CD4-positive, alpha-beta T cell treated with Interleukin-21 for 1 hour (primary cell): ENCODE measurements at places on chromosomes 4 and X.

GRCh38 chrX:78123190-78123589 is 16.3 kb downstream of the TAF9B start:
- DNase-seq: no peak

GRCh38 chrX:100935767-100936166 is 7.0 kb upstream of the XKRX start:
- DNase-seq: no peak

DNA sequence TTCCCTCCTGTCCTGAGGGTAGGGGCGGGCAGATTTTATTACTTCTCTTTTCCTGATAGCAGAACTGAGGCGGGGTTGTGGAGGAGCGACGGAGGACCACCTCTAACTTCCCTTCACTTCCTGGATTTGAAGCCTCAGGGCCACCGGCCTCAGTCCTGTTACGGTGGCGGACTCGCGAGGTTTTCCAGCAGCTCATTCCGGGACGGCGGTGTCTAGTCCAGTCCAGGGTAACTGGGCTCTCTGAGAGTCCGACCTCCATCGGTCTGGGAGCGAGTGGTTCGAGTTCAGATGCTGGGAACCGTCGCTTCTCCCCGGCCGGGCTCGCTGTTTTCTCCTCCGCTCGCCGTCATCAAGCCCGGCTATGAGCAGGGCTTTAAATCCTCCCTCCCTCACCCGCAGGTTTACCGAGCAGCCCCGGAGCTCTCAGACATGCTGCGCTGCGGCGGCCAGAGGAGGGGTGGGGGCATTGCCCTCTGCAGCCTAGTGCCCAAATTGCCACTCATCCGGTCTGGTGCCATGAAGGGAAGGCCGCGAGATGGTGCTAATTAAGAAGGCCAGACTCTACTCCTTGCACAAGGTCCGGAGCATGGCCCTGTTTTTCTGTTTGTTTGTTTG is 23.3 kb downstream of the HAND2 start:
- no peak for DNase-seq

GRCh38 chr4:184343502-184344177 is 126.0 kb upstream of the ENPP6 start:
- DNase-seq: peak; percentile 53

DNA sequence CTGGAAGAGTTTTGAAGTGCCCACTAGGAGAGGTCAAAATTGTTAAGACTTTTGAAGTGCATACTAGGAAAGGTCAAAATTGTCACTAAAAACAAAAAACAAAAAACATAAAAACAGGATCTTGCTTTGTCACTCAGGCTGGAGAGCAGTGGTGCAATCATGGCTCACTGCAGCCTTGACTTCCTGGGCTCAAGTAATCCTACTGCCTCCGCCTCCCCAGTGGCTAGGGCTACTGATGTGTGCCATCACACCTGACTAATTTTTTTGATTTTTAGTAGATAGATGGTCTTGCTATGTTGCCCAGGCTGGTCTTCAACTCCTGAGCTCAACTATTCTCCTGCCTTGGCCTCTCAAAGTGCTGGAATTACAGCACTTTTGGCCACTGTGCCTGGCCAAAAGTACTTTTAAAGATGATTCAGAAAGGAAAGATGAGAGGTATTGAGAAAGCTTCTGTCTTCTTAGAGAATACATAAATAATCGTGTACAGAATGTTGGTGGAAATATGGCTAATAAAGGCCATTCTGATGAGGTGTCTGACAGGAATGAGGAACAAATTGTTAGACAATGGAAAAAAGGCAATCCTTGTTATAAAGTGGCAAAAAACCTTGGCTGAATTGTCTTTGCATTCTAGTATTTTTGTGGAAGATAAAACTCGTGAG is 43.3 kb upstream of the STX18 start:
- no peak for DNase-seq

GRCh38 chr4:114964026-114964425 is 149.4 kb downstream of the NDST4 start:
- DNase-seq: no peak

DNA sequence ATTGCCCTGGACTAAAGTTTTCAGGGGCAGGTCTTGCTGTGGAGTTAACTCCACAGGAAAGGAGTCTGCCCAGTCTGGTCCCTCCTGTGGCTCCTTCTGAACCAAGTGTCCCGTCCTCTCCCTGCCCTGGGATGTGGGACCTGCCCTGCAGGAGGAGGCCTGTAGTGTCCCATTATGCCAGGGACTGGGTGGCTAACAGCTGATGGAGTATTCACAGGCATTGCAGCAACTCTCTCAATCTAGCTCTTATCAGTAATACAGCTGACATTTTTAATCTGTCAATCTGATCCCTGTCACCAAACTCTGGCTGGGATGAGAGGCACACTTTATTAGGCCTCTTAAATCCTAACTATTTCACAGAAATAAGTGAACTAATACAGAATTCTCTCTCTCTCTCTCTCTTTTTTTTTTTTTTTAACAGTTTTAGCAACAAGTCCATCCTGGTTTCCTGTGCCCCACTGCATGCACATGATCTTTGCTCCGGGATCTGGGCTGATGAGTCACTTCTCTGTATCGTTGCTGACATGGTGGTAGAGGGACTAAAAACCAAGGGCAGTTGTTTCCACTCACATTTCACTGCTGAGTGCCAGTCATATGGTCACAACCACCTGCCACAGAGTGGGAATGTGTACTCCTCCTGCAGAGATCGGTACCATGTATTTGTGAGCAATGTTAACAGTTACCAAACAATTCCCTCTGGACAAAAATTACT is 39.1 kb downstream of the HAND2 start:
- DNase-seq: no peak

GRCh38 chr4:8540991-8541390 is 39.2 kb upstream of the GPR78 start:
- no peak for DNase-seq

- DNase-seq: no peak
Measured at GRCh38 chr4:110597582-110597981, 25.3 kb downstream of the PITX2 start.
